NCI-H1417 (cell line): ENCODE measurements at places on chromosomes 4 and X.

GRCh38 chr4:22435652-22436051 lies 80.2 kb downstream of the ADGRA3 start:
- DNase-seq, result peak; percentile 45

DNA sequence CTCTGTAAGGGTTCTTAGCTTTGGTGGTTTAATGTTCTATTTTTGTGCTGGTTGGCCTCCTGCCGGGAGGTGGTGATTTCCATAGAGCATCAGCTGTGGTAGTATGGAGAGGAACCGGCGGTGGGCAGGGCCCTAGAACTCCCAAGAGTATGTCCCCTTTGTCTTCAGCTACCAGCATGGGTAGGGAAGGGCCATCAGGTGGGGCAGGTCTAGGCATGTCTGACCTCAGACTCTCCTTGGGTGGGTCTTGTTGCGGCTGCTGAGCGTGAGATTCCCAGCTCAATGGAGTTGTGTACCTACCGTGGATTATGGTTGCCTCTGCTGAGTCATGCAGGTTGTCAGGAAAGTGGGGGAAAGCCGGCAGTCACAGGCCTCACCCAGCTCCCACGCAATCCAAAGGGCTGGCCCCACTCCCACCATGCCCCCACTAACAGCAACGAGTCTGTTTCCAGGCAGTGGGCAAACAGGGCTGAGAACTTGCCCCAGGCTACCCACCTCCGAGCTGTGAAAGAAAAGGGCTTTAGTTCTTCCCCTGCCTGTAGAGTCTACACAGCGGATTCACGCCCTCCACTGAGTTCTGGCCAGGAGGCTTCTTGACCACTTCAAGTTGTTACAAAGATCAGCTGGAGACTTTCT lies 235.9 kb downstream of the RPA4 start:
- DNase-seq, result no peak

DNA sequence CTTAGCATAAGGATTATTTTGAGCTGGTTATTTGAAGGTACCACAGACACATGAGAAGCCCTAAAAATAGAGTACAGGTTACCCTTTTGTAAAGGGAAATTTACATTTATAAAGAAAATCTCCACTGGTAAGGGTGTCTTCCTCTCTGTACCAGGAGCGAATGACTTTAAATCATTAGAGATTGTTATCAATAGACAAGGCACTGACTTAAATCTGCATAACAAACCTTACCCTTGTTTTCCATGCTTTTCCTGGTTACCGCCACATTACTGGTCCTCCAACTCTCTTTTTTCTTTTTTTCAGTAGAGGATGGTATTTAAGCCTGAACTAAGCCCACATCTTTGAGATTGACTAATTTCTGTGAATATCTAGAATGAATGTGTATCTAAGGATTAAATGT lies 129.8 kb downstream of the SLC7A11 start:
- DNase-seq, result no peak

- DNase-seq, result no peak
Measured at GRCh38 chr4:130233377-130234047, 1137.6 kb downstream of the C4orf33 start.

DNA sequence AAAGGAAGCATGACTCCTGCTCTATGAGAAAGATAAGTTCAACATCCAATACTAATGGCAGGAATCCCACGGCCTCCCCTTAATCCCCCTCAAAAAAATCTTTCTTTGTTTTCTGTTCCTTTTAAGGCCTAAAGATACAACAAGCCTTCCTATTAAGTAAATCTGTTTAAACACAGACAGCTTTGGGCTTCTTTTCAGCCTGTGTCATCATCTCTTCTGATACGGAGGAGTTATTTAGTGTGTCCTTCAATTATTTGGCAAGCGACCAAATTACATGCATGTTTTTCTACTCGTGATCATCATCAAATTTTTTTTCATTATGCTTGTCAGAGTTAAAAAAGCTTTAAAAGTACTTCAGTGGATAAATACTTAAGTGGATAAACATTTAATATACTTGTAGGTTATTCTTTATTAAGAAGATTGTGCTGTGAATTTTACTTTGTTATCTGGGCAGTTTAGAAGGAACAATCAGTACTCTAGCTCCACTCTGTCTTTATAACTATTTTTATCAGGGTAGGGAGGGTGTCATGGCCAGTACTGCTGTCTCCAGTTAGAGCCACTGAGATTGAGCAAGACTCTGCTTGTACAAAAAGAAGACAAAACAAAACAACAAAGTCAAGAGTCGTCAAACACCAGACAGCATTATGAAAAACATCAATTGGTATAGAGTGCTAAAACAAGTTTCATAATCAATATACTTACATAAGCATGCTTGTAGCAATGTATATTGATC lies 210.7 kb downstream of the PRR32 start:
- no peak for DNase-seq

- DNase-seq, result no peak
Measured at GRCh38 chr4:183141997-183142396, 42.9 kb downstream of the WWC2 start.

- DNase-seq, result no peak
Measured at GRCh38 chr4:116180157-116180601, 905.2 kb downstream of the TRAM1L1 start.

- no peak for DNase-seq
Measured at GRCh38 chr4:54913751-54914526, 211.5 kb downstream of the KDR start.
